ENCODE measurements at places on chromosomes 3 and 15.

DNA sequence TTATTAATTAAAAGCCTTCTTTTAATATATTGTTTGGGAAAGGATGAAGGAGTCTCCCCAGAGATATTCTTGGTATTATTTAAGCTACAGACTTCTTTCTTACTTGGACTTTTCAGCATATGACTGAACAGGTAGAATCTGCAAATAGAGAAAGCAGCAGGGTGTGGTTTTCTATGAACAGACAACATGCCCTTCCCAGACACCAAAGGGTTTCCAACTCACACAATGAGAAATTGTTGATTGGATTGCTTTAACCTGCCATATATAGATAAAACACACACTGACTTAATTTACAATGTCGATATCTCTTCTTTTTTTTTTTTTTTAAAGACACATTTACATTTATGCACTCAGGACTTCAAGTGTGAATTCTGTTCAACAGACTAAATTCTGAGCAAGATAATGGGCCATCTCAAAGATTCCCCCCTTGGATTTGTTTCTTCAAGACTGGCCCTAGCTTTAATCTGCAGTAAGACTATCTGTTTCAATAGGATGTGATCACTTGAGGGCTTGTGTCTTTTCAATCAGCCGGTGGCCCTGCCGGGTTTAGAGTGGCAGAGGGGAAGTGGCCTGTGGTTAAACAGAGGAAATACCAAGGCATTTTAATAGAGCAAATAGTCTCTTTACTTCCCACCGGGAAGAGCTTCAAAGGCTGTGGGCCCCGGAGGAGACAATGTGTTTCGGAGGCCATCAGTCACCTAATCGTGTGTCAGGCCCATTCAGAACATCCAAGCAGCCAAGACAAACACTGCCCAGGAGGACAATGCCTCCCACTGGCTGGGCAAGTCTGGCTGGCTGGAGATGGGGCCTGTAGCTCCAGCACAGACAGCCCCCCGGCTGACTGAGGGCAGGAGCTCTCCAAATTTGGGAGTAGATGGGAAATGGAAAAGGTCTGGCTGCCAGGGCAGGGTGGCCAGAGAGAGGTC lies 6.1 kb downstream of the IL17RD start:
- DNase-seq: no peak

DNA sequence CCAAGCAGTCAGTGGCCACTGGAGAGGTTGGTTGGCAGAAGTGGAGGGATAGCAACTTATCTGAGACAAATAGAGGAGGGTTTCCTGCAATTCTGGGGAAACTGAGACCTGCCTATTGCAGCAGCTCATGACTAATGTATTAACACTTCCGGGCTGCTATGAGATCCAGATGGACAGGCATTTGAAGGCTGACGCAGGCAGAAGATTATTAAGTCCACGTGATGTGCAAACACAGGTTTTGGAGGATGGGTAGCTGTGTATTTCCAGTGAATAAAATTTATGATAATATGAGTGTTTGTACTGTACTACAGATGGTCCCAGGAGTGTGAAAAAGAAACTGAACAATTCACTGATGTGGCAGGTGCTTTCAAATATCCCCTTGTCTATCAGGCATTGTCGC lies 28.5 kb upstream of the CFAP161 start:
- DNase-seq: no peak

DNA sequence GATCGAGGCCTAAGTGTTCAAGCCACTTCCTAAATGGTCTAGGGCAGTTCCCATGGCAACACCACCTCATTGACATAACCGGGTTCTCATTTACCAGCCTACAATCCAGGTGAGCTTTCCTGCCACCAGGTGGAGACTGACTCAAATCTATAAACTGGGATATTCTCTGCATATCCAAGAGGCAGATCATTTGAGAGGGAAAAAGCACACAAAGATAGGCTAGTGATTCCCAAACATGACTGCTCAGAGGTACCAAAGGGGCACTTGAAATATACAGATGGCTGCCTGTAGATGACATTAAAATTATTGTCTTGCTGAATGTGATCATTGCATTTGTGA lies 141.3 kb upstream of the PROK2 start:
- peak; percentile 44 for DNase-seq

DNA sequence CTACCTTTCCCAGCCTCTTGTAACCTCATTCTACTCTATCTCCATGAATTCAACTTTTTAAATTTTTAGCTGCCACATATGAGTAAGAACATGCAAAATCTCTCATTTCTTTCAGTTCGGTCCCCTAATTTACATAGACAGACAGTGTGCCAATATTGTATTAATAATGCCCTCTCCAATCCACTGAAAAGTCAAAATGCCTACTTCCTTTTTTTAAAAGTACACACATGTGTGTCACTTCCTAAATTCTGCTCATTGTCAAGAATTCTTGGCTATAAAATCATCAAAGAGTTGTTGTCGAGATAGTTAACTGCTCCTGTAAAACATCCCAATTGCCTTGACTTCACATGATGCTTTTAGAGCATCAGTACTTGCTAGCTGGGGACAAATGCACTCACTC lies 84.2 kb upstream of the IL12A start:
- no peak for DNase-seq

- no peak for DNase-seq
Observed at GRCh38 chr15:50945725-50946124, 37.2 kb downstream of the AP4E1 start.

- no peak for DNase-seq
Observed at GRCh38 chr3:24944805-24945520, 450.3 kb upstream of the THRB start.

DNA sequence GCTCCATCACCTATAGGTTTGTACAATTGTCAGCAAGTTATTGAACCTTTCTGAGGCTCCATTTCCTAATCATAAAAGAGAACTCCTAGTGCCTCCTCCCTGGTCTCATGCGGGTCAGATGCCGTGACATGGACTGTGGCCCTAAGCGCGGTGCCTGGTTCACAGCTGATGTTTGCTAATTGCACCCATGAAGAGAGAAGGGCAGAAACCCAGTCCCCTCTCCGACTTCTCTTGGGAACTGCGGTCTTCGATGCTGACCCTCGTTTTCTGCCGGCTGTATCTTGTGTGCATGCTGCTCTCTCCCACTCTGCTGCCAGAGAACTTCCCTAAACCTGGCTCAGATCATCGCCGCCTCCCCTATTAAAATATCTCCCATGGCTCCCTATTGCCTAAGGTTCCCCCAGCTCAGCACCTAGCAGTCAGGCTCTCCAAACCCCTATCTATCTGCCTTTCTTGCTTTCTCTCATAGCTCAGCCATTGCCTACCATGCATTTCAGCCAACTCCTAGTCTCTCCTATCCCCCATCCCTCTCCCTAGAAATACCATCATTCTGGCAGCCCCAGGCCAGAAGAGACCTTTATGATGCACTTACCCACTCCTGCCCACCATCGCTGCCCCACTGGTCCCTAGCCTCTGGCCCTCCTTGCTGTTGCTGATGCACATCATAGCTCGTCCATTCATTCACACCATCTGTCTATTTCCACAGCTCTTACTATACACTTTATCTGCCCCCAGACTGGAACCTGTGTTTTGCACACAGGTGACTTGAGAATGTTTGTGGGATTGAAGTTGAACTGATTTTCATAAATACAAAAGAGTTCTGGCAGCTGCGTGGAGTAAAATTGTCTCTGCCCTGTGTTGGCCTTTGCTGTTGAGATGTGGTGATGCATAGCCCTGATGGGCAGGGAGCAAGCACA lies 6.6 kb downstream of the ISG20 start:
- DNase-seq: peak; percentile 8

DNA sequence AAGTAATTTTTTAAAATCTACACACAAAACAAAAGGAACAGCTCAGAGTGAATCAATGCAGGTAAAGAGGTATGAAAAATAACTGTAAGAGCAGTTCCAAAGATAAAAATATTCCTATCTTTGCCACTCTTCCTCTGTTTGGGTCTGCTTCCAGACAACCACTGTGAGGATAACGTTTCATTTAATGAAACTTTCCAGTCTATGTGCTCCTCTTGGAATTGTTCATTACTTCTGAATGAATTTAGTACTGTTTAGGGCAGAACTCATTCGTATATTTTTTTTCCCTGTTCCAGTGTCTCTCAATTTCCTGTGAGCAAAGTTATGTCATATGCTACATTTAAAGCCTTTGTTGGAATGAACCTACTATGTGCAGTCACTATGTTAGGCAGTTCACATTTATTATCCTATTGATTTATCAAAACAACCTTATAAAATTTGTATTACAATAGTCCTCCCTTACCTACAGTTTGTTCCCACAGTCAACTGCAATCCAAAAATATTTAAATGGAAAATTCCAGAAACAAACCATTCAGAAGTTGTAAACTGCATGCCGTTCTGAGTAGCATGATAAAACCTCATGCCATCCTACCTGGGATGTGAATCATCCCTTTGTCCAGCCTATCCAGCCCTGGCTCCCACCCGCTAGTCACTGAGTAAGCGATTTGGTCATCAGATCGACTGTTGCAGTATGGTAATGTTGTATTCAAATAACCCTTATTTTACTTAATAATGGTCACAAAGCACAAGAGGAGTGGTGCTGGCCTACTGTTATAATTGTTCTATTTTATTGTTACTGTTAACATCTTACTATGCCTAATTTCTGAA lies 98.1 kb downstream of the TMCC1 start:
- DNase-seq: no peak

GRCh38 chr15:63380808-63381282 lies 801 bp downstream of the CA12 start:
- DNase-seq: no peak
